ENCODE measurements at places on chromosomes 7 and 10.

- no peak for DNase-seq
Measured at GRCh38 chr10:29712108-29712507, 77.3 kb upstream of the SVIL start.

- peak; percentile 45 for DNase-seq
Measured at GRCh38 chr10:44857363-44858016, 53.6 kb upstream of the TMEM72 start.

DNA sequence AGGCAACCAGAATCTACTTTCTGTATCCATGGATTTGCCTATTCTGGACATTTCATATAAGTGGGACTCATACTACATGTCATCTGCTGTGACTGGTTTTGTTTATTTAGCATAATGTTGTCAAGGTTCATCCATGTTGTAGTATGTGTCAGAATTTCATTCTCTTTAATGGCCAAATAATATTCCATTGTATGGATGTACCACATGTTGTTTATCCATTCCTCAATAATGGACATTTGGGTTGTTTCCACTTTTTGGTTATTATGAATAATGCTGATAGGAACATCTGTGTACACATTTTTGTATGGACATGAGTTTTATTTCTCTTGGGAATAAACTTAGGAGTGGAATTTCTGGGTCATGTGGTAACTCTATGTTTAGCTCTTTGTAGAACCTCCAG lies 133.7 kb downstream of the CREB5 start:
- DNase-seq: no peak

DNA sequence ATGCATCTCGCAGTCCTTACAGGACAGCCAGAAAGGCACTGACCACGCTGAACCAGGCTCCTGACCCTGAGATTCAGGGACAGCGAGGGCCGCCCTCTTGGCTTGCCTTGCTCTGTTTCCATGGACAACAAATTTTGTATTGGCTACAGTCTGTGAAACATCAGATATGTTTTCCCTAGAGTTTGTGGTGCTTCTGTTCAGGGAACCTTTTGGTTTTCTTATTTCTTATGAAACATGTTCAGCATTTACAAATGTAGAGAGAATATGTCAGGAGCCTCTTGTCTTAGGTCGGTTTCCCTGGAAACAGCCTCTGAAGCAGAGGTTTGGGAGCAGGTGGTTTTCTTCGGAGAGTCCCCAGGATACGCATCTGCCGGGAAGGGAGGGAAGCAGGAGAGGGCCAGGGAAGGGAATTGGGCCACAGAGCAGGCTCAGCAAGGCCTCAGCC lies 260.1 kb downstream of the CCDC3 start:
- no peak for DNase-seq

DNA sequence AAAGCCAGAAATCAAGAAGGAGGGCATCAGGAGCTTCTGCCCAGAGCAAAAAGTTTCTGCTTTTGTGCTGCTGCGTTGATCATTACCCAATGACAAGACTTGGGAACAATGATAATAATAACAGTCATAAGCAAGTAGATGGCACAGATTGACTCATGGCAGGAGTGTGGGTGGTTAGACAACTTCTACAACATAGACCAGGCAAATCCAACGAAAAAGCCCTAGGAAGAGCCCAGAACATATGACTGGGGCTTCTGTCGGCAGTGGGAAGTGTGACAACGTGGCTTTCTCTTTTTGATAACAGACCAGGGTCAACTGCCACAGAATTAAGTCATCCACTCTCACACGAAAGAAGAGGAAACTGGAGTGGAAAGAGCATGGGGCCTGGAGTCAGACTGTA lies 85.4 kb upstream of the TRIL start:
- no peak for DNase-seq

DNA sequence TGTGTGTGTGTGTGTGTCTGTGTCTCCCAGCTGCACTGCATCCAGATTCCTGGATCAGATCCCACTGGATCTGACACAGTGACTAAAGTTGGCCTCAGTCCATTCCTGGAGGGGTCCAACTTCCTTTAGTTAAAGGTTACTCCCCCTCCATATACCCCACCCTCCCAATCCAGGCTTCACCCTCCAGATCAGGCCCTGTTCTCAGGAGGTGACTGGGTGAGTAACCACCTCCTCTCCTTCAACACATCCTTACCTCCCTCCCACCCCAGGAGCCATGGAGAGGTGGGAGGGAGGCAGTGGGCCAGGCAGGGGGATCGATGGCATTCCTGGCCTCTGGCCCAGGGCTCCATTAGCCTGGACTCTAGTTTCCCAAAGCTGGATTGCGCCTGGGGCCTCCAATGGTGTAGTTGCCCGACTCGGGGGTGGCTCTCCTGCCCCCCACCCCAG lies 11.3 kb downstream of the KCNIP2 start:
- no peak for DNase-seq

GRCh38 chr7:134768243-134768642 lies 11.2 kb upstream of the CALD1 start:
- no peak for DNase-seq

DNA sequence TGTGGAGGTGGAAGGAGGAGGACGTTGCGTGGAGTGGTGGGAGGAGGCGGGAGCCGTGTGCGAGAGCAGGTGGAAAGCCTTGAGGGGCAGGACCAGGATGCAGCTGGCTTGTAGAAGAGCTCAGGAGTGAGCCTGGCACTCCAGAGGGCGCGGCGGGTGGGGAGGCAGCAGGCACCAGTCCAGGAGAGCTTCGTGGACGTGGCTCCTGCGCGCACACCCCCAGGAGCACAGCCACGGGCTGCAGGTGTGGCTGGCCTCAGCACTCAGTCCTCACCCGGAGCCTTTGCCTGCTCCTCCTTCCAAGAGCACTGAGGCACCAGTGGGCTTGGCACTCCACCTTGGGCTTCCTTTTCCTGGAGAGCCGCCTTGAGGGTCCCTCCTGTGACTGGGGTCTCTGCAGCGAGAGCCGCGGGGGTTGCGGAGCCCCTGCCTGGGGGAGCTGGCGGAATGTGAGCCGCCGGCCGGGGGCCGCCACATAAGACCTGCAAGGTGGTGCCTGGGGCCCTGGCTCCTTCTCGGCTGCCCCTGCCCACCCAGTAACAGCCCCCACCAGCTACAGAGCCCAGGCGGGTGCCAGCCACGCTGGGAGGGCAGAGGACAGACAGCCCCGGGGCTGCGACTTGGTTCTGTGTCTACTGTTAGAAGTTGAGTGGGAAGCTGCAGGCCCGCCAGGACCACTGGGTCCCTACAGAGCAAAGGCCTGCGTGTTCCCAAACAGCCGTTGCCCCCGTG lies 11.1 kb downstream of the MAFK start:
- DNase-seq: no peak

DNA sequence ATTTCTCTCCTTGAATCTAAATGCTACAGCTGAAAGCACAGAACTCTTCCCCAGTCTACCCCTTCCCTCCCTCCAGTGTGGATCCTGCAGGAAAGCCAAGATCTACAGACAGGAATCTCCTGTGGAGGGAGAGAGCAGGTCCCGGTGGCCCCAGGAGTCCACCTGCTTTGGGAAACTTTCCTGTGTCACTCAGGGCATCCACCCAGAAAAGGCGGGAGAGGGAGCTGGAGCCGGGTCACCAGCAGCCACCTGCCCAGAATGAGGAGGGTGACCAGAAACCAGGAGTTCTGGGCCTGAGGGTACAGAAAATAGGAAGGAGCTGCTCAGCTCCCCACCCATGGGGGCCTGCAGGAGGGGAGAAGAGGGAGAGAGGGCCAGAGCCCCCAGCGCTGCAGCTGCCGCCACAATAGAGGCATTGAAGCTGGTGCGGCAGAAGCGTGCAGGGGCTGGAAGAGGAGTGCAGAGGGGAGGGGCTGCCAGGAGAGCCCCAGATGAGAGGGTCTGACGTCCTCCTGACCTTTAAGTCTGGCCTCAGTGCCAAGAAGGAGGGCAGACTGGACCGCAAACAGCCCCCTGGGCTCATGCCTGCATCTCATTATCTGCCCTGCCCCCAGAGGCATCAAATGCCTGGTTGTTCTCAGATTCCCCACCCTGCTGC lies 56.3 kb upstream of the TMEM72 start:
- DNase-seq: peak; percentile 39

DNA sequence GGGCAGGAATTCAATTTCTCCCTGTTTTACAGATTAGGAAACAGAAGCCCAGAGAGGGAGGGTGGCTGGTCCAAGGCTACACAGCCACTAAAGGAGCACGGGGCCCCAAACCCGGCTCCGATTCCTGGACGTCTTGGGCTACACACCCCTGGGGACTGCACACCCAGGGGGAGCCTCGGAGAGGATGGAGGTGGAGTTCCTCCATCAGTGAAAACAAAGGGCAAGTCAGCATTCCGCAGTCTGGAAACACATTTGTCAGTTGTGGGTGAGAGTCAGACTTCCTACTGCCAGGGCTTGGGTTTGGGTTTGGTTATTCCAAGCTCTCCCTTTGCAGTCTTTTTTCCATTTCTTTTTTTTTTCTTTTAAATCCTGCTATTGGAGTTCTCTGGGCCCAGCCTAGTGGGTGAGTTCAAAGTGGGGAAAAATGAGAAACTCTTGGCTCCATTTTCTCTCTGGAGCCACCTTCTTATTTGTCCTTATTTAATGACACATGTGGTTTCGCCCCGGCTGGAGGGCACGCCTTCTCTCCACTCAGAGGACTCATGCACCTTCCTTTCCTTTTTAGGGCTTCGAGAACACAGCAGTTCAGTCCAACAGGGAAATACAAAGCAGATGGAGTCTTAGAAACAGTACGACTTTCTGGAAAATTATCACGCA lies 59.9 kb upstream of the AQP1 start:
- DNase-seq: no peak

GRCh38 chr10:31724296-31724695 lies 204.3 kb downstream of the ARHGAP12 start:
- peak; percentile 48 for DNase-seq

DNA sequence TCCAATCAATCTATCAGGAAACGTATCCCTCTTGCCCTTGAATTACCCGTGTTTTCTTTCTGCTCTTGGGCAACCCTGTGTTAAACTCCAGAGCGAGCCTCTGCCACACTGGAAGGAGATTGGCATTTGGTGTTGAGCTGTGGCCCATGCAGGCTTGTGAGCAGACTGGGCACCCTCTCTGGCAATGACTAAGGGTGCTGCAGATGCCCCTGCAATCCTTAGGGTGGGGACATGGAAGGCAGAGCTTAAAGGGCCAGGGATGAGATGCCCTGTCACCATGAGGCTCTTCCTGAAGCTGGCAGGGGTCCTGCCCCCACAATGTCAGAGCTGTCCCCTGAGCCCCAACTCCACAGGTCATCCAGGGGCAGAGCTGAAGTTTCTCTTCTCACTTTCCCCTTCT lies 19.5 kb upstream of the FAM180A start:
- DNase-seq: no peak

DNA sequence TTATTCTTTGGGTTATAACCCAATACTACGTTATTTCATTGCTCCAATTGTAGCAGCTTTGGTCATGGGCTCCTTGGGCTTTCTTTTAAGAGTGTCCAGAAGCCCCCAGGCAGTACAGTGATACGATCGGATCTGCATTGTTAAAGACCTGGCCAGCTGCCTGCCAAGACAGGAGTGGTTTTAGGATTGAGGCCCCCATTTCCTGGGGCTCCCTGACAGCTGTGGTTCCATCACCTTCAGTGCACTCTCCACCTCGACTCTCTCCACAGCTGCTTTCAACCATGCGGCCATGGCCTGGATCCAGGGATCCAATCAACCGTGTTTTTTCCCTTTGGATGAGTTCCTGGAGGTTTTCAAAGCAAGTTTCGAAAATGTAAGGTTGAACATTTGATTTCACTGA lies 123.4 kb upstream of the BTBD16 start:
- no peak for DNase-seq

- no peak for DNase-seq
Measured at GRCh38 chr10:17201794-17202116, 283 bp upstream of the TRDMT1 start.

- DNase-seq: no peak
Measured at GRCh38 chr10:22325272-22326144, 4.6 kb downstream of the BMI1 start.

GRCh38 chr10:22158426-22158825 lies 59.4 kb downstream of the EBLN1 start:
- no peak for DNase-seq

DNA sequence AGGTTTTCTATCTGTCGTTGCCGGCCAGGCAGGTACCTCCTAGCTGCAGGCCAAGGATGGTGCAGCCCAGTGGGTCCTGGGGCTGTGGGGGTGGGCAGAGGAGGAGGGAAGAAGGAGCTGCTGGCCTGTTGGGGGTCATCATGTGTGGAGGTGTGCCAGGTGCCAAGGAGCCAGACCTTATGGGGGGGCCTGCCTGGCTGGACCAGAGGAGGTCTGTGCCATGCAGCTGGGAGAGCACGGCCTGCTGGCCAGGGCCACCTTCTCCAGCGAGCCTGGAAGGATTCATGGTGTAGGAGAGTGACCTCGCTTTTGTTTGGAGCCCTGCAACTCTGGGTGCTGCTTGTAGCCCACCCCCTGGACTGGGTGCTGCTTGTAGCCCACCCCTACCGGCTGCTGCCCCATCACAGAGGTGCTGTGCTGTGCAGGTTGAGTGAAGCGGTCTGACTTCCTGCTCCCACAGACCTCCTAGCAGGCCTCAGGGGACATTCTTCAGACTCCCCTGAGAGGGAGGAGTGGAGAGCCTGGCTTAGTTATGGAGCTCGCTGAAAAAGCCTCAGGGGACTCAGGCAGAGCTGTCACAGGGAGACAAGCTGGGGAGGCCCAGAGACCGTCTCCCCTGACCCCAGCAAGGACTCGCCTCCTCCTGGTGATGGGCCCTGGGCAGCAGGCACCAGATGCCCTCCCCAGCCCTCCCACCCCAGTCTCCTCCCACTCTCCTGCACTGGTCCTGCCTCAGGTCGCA lies 67.7 kb upstream of the AQP1 start:
- no peak for DNase-seq

DNA sequence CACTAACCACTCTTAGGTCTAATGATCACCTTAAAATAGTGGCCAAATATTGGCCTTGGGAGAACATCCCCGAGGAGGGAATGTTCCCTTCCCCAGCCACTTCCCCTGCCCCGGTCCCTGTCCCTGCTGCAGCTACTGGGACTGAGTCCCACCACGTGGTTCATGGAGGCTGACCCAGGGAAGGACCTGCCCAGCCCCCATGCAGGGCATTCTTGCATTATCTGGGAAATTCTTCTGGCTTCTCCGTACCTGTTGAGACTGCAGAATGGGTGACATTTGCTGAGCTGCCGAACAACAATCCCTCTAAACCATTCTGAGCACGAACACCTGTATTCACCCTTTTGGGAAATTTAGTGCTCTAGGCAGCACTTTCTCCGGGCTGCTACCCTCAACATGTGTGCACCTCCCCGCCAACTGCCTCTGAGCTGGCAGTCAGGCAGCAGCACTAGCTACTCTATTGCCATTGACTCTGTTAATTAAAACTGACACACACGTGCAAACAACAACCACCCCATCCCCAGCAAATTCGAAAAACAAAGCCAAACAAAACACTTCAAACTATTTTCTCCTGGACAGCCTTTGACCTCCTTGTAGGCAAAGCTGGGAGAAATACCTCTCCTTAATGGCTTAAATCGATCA lies 567.4 kb upstream of the MKI67 start:
- DNase-seq: no peak

DNA sequence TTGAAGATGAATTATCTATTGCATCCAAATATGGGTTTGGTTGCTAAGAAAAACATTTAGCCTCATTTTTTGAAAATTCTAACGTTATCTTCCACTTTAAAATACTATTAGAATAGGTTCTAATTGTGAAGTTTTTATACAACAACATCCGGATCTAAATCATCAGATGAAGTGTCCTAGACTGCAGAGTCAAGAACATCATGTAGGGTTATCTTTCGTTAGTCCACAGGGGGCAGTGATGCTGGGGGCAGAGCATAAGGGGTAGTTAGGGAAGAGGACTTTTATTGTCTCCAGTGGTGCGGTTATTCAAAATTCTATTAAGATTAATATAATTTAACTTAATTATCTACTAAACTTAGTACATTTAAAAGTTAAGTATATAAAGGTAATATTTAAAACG lies 990.6 kb upstream of the PHF14 start:
- no peak for DNase-seq
